Stimulated activated CD8-positive, alpha-beta memory T cell treated with anti-CD3 and anti-CD28 coated beads, Interleukin-4, amount 100 ng/mL, for 48 hours (primary cell): ENCODE measurements at places on chromosomes 6 and 20.

DNA sequence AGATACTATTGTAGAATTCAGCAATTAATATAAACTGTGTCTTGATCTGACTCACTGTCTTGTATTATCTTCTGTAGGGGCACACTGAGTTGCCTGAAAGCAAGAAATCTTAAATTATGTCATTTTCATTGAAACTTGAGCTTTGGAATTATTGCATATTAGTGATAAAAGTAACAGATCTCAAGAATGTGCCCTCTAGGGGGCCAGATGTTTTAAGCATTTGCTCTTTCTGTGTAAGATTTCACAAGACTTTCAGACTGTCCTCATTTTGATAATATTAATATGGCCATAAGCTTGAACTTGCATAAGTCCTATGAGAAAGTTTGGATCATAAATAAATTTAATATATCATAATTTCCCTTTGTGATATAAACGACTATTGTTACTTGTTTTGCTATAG lies 55.5 kb upstream of the MYO6 start:
- no peak for DNase-seq

- no peak for DNase-seq
These were observed 272.0 kb downstream of the PACRG start for GRCh38 chr6:162999575-163000285.

DNA sequence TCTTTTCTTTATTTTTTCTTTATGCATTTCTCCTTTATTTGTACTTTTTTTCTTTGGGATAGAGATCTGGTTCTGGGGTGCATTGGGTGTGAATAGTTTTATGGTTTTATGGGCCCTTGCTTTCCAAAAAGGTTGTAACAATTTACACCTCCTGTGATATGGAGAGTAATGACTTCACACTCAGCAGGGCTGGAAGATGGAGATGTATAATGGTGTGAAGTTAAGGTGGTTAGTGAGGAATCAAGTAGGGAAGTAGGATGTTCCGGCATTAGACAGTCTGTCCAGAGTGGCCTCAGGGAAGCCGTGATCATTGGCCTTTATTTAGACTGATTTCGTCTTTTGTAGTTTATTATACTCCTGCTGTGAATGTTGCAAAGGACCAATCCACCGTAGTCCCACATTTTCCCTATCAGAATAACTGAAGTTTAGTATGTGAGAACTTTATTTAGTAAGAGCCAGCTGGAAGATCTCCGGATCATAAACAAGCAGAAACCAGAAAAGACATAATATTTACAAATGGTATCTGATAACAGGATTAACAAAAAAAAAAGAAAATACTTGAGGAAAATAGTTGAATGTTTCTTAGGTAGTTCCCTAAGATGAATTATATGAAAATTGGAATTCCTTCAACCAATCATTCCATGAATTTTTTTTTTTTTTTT lies 255.5 kb downstream of the TBC1D7 start:
- DNase-seq, result no peak

DNA sequence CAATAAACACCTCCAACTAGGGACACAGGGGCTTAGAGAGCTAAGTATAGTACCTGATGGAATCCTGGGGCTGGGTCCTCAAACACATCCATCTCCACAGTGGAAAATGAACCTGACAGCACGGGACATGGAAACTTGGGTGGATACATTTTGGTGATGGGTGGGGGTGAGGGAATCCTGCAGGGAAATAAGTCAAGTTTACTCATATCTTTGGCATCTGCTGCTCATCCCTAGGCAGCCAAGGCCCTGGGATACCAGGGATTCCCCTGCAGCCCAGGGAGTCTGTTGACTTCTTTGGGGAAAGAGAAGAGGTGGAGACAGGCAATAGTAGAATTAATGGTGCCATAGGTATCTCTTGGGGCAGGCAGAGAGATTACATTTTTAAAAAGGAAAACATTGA lies 6.6 kb downstream of the APOBEC2 start:
- no peak for DNase-seq
